ENCODE measurements at places on chromosomes 2 and 18.

DNA sequence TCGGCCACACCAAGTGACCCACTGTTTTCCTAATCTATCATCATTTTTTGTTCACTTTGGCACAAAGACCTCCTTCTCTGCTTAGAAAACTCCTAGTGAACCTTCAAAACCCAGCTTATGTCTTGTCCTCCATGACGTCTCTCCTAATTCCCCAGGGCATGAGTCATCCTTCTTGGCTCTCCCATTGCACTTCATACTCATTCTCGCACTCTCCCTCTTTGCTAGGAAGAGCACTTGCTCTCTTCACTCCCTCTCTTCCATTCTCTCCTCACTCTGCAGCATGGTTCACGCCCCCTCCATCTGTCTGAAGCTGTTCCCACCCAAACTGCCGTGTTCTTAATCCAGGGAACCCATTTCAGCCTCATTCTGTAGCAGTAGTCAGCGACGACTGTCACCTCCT is 103.9 kb downstream of the MRO start:
- DNase-seq, result no peak

- no peak for DNase-seq
These were observed 95.9 kb downstream of the C1QL2 start for GRCh38 chr2:119062652-119063051.

DNA sequence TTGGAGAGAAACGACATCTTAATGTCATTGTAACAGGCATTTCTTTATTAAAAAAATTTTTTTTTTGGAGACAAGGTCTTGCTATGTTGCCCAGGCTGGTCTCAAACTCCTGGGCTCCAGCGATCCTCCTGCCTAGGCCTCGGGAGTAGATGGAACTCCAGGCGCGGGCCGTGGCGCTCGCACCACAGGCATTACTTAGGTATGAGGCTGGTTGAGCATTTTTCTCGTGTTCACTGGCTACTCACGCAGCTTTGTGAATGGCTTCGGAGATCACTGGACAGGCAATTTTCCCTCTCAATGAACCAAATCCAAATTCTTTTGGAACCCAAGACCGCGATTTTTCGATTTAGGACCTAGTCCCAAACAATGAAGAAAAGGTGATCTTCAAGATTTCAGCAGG is 795 bp upstream of the TCF7L1 start:
- DNase-seq, result no peak

- no peak for DNase-seq
These were observed 79.0 kb downstream of the GCA start for GRCh38 chr2:162422894-162423293.

- no peak for DNase-seq
These were observed 26.3 kb upstream of the CRIM1 start for GRCh38 chr2:36329251-36329650.

- no peak for DNase-seq
These were observed 301.2 kb downstream of the NCKAP5 start for GRCh38 chr2:133266926-133267590.

DNA sequence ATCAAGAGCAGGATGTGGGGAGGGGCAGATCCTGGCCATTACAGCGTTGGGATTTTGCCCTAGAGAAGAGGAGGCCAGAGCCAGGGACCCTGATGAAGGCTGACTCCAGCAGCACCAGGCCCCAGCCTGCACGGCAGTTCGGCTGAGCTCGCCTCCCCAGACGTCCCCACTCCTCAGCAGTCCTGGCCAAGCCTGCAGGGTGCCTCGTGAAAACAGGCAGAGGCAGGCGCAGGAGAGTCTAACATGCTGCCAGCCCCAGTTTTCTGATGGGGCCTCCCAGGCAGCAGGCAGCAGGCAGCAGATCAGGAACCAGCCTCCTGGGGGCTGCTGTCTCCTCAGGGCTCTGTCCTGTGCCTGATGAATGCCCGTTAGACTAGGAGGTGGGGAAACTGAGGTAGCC is 19.7 kb upstream of the GLI2 start:
- no peak for DNase-seq

DNA sequence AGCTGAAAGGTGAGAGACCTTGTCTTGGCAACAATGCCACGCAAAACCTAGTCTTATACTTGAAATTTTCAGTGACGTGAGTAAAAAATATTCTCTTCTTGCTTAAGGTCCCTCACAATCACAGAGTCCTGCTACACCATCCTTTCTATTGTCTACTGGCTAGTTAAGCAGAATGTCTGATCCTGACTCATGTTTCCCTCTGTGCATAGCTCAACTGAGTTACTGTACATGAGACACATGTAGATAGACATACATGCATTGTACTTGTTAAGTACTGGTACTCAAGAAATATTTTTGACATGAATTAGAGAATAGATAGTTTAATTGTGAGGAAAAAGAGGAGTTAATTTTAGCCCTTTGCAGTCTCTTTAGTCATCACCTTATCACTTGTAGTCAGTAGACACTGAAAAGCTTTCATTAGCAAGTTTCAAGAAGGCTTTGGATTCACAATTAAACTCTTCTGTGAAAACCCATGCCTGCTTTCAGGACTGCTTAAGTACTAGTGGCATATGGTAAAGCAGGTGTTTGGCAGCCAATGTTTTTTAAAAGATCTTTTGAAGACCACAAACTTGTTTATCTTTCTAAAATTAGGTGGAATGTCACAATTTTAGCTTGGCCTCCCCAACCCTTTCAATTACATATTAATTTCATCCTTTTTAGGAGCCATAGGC is 158.7 kb upstream of the CCDC150 start:
- no peak for DNase-seq

DNA sequence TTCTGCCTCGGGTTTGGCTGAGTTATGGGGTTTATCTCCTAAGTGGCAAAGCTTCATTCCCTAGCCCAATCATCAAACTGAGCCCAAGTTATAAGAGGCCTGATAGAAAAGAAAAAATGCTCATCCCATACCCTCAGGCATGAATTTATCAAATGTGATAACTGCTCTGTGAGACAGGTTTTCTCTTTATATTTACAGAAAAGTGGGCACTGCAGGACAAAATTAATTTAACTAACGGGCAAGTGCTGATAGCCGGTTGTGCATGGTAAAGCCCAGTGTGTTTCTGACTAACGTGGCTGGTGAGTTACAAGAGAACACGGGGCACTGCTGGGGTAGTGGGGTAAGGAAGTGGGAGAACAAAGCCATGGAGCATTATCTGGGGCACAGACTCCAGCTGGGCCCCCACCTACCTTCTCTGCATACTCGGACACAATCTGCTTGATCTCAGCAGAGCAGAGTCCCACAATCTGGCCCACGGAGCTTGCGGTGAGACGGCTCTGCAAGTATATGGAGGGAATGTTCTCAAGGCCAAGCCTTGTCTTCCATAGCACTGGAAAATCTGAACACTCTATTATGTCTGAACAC is 40.3 kb downstream of the CCDC93 start:
- no peak for DNase-seq
